ENCODE measurements at places on chromosomes 11 and 22.

- DNase-seq = peak; percentile 89
Measured at GRCh38 chr11:92886243-92886905, 83.1 kb upstream of the MTNR1B start.

- DNase-seq = no peak
Measured at GRCh38 chr22:37275622-37276021, 6.7 kb upstream of the CYTH4 start.

GRCh38 chr11:47355283-47356128, 3.0 kb upstream of the MYBPC3 start:
- DNase-seq = peak; percentile 98

DNA sequence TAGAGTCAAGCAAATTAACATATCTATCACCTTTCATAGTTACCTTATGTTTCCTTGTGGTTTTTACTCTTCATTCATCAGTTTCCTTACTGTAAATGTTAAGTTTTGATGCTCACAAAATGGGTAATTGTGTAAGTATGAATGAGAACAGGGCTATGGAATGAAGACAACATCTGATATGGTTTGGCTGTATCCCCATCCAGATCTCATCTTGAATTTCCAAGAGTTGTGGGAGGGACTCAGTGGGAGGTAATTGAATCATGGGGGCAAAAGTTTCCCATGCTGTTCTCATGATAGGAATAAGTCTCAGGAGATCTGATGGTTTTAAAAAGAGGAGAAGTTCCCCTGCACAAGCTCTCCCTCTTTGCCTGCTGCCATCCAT, 107.6 kb downstream of the CCDC34 start:
- no peak for DNase-seq

DNA sequence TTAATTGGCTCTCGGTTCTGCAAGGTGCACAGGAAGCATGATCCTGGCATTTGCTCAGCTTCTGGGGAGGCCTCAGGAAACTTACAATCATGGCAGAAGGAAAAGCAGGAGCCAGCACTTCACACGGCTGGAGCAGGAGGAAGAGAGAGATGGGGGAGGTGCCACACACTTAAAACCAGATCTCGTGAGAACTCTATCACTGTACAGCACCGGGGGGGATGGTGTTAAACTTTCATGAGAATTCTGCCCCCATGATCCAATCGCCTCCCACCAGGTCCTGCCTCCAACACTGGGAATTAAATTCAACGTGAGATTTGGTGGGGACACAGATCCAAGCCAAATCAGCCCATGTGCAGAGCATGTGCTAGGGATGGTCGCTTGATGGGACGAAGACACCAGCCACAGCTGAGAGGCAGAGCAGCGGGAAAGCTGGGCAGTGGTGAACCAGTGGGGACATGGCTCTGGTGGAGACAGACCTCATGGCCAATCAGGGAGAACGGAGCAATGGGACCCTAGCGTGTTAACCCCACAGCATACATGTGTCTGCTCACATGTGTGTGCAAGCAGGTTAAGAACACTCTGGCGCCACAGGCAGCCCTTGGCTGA, 6.2 kb downstream of the TANGO2 start:
- no peak for DNase-seq

DNA sequence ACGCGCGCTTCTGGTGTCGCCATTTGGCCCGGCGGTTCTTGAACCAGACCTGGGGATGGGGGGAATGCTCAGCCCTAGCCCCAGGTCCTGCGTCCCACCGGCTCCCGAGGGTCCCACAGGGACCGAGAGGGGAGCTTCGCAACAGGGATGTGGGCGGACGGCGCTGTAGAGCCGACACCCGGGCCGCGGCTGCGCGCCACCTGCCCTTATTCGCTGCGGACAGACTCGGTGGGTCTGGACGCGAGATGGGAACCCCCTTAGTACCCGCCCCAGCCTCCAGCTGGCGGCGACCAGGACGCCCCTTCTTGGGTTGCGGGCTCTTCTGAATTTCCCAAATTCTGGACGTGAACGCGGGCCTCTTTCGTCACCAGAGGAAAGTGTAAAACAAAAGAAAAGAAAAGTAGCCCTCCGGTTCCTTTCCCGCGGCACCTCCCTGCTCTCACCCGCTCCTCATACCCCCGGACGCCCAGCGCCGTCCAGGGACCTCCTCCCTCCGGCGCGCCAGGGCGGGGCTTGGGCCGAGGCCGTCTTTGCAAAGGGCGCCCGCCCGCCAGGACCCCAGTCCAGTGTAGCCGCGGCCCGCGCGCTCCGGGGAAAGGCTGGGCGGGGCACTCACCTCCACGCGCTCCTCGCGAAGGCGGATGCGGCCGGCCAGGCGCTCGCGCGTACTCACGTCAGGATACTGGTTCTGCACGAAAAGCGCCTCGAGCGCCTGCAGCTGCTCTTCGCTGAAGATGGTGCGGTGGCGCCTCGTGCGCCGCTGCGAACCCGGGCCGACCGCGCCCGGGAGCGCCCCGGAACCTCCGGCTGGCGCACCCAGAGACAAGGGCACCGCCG, 827 bp downstream of the GSC2 start:
- DNase-seq = no peak

- DNase-seq = no peak
Measured at GRCh38 chr11:74507582-74507981, 14.1 kb upstream of the LIPT2 start.

GRCh38 chr11:75562836-75563484, 907 bp downstream of the SERPINH1 start:
- DNase-seq = peak; percentile 46

DNA sequence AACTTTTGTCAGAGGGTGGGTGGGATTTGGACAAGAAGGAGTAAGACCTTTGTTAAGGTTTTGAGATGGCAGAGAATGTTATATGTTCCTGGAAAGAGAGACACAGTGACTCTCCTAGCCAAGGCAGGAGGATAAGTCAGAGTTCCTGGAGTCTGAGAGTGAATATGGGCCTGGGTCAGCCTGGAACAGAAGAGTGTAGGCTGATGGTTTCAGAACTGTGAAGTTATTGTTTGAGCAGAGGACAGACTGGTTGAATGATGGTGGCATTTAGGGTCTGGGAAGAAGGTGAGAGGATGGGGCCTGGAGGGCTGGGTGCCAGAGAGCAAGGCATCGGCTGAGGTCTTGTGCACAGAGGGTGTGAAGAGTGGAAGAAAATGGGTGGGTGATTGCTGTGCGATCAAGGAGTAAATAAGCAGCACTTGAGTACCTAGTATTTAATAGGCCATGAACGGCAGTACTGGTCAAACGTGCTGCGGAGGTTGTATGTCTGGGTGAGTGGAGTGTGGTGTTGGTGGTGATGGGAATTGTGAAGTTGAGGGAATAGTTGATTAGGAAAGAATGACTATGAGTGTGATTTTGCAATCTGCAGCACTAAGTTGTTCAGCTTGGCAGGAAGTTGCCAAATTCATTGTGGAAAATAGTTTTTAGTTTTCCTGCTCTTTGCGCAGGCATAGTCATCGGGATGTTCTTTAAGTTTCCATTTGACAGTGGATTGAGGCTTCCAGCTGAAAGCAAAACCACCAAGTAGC, 1.8 kb downstream of the PANX1 start:
- no peak for DNase-seq

- peak; percentile 68 for DNase-seq
Measured at GRCh38 chr22:24803064-24803542, 2.9 kb upstream of the SGSM1 start.

DNA sequence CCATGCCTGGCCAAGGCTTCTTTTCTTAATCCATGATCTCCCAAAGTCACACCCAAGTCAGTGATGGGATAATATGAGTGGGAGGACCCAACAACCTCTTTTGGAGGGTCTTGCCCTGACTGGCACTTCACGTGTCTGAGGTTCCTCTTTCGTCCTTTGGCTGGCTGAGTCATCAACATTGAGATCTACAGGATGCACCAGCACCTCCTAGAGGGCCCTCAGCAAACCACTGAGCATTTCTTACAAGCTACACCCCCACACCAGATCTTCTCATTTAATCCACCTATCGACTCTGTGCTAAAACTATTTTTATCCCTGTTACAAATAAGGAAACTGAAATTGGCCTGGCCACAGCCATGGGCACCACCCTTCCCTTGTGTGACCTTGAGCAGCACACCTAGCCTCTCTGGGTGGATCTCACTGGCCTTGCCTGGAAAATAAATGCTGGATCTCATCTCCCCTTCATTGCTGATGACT, 63.4 kb downstream of the FLI1 start:
- DNase-seq = no peak

- no peak for DNase-seq
Measured at GRCh38 chr11:68160100-68160695, 39.0 kb upstream of the CHKA start.

DNA sequence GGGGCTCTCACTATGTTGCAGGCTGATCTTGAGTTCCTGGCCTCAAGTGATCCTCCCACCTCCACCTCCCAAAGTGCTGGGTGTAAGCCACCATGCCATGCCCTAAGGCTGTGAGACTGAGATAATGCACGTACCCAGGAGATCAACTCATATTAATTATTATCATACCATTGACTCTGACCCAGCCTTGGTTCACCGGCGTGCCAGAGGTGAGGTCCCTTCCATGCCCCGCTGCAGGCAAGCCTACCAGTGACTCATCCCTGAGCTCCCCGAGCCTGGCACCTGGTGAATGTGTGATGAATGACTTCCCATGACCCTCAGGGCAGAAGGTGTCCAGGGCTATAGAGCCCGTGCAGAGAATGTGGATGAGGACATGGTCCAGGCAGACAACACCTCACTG, 12.1 kb downstream of the GAL3ST1 start:
- DNase-seq = no peak

DNA sequence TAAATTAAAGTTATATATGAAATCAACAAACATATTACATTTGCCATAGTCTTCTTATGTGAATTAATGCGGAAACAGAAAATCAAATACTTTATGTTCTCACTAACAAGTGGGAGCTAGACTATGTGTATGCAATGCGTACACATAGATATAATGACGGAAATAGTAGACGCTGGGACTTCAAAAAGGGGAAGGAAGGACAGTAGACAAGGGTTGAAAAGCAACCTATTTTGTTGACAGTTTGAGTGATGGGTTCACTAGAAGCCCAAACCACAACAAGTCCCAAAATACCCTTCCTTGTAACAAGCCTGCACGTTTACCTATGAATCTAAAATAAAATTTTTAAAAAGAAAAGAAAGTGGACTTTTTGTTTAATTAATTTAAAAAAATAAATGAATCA, 430.8 kb upstream of the CNTN5 start:
- no peak for DNase-seq

GRCh38 chr11:85828640-85828978, 17.7 kb upstream of the SYTL2 start:
- DNase-seq = no peak

DNA sequence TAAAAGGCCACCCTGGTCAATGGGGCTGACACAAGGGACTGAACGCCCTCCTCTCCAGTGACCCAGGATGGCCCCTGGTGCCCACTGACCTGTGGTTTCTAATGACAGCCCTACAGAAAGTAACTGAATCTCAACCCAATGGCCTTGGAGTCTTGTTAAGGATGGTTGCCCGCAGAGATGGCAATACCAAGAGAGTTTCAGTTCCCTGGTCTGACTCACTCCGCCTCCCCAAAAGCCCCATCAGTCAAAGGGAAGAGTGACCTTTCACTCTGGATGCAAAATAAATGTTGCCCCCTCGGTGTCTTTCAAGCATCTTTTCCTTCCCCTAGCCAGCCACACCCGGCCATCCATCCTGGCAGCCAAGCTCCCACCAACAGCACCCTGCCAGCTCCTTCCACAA, 57.7 kb upstream of the ISX start:
- no peak for DNase-seq

DNA sequence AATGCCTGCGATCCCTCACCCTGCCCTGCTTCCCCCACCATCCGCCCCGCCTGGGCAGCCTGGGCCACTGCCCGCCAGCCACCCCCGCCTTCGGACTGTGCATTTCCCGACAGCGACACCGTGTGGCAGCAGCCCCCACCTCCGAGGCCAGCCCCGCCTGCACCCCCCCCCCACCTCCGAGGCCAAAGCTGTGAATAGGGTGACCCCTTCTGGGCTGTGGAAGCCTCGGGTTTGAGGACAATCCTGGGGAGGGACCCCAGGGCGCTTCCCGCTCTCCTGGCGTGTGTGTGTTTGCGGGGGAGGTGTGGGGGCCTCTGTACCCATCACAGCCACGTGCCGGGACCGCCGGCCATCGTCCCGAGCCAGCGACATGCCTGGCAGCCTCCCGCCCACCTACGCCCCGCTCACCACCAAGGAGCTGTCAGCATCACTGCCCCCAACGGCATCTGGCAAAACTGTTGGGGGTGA, 33.8 kb upstream of the PPARA start:
- DNase-seq = peak; percentile 73

DNA sequence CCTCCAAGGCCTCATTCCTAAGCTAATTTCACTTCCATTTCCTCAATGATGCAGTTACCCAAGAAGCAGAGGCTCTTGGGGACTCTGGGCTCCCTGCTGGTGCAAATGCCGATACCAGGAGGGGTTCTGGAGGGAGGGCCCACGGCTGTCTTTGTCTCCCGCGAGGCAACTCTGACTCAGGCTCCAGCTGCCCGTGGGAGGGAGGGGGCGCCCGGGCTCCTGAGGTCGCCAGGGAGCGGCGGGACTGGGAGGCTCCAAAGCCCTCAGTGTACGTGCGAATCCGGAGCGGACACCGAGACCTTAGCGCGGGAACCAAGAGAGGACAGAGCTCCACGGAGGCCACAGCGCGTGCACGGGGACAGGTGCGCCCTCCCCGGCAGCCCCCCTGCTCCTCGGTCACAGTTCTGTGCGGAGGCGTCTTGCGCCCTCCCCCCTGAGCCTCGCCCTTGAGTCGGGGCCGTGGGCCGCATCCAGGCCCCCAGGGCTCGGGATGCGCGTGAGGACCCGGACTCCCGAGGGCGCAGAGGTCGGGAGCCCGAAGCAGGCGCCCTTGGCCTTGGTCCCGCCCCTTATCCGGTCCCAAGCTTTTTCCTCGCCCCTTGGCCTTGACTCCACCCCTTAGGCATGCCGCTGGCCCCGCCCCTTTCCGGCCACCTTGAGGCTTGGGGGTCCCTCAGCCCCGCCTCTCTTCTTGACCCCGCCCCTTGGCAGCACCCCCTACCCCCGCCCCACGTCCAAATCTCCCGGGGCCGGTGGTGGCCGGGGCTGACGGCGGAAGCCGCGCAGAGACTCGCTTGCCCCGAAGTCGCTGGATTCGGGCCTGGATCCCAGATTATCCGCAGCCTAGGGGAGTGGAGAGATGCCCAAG, 4.7 kb upstream of the SHISA8 start:
- no peak for DNase-seq

- no peak for DNase-seq
Measured at GRCh38 chr11:34192481-34193401, 87.3 kb downstream of the NAT10 start.

All from T47D (cell line).